ENCODE measurements at places on chromosomes 4 and X.

GRCh38 chrX:29890646-29891200 lies 324.6 kb upstream of the MAGEB2 start:
- no peak for DNase-seq

DNA sequence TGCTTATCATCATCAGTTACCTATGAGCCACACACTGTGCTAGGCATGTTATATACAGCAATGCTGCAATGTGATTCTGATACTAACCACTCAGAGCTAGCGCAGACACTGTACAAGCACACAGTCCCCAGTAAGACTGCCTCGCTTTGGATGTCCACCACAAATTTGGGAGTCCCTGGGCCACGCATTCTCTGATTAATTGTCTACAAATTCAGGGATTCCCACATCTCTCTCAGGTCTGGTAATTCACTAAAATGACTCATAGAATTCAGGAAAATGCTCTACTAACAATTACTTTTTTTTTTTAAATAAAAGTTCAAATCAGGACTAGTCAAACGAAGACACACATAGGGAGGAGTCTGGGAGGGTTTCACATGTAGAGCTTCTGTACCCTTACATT lies 652.1 kb upstream of the AADAT start:
- no peak for DNase-seq

- DNase-seq, result no peak
Measured at GRCh38 chrX:25941087-25941486, 197.1 kb upstream of the MAGEB18 start.

GRCh38 chrX:119150163-119151050 lies 22.8 kb upstream of the KIAA1210 start:
- DNase-seq, result no peak

- no peak for DNase-seq
Measured at GRCh38 chr4:145583191-145584055, 35.8 kb upstream of the MMAA start.

DNA sequence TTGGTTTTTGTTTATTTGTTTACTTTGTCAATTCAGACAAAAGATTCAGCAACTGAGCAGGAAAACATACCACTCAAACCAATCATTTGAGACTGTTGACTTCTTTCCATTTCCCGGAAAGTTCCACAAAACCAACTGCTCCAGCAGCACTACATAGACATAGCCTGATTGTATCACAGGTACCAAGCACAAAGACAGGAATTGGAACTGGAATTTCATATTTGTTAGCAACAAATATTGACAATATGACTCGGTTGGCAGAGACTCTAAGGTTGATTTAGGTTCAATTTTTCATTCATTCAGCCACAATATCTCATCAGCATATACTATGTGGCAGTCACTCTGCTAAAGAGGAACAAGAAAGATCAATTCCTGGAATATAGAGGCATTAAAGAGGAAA lies 364.0 kb downstream of the ZIC3 start:
- no peak for DNase-seq

GRCh38 chr4:95510145-95510544 lies 38.6 kb downstream of the UNC5C start:
- DNase-seq, result no peak

DNA sequence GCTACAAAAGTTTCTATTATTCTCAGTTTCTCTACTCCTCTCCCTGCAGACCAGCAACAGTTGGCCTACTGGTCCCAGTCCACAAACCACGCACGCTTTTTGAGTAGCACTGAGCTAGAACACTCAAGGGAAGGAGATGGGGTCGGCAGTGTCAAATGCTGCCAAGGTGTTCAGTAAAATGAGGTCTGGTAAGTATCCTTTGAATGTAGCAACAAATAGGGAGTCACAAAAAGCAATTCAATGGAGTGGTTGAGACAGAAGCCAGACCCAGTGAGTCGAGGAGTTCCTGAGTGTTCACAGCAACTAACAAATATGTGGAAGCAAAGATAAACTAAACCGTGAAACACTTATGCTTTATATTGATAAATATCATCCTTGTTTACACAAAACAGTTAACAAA lies 355.7 kb downstream of the MID1IP1 start:
- DNase-seq, result no peak

- no peak for DNase-seq
Measured at GRCh38 chrX:37846141-37846540, 1.2 kb downstream of the DYNLT3 start.

- no peak for DNase-seq
Measured at GRCh38 chr4:168540086-168540485, 43.2 kb downstream of the PALLD start.

DNA sequence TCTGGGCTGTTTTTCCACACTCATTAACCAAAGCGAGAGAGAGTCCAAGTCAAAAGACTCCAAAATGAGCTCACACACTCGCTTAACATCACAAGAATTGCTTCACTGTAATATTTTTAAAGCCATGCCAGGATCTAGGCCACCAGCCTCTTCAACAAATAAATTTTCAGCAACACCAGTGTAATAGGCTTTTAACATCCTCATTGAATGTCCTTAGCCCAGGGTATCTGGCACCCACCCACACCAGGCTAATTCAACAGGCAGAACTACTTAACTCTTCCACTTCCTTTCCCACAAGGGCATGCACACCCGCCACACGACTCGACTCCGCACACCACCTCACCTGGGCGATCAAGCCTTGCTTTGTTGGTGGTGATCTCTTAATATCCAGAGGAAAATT lies 34.2 kb downstream of the FAT1 start:
- DNase-seq, result peak; percentile 71

GRCh38 chr4:17317526-17317925 lies 194.4 kb downstream of the QDPR start:
- no peak for DNase-seq

GRCh38 chr4:152149745-152150144 lies 386.1 kb downstream of the FBXW7 start:
- DNase-seq, result no peak

- DNase-seq, result peak; percentile 0
Measured at GRCh38 chr4:86306816-86307215, 53.0 kb downstream of the MAPK10 start.

DNA sequence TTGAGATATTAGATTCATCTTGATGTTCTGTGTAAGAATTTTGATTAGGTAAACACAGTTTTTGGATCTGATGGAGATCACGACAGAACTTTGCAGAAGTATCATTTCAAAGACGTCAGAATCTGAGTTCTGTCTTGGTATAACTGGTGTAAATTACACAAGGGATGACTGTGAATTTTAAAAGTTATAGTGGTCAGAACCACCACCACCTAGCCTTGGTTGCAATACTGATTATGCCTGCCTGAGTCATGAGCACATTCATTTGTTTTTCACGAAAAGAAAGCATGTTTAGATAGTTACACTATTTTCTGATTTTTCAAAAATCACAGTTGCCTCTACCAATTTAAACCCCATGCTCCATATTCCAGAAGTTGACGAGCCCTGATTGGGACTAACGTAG lies 54.8 kb downstream of the ZFX start:
- no peak for DNase-seq

DNA sequence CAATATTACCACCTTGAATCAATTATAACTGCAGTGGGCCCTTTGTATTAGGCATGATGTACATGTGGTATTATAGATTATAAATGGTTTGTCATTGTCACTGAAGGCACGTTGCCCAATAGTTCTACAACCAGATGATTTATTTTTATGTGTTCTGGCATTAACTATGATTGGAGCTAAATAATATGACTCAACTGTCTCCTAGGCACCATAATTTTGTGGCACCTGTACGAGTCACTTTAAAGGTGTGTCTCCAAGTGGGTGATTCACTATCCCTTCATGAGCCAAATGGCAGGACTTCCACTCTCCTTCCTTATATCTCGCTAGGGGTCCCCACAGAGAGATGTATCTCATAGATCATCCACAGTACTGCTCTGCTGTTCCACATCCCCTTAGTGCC lies 6.1 kb upstream of the SMPX start:
- DNase-seq, result no peak

GRCh38 chr4:56657818-56658217 lies 23.3 kb downstream of the HOPX start:
- DNase-seq, result no peak

DNA sequence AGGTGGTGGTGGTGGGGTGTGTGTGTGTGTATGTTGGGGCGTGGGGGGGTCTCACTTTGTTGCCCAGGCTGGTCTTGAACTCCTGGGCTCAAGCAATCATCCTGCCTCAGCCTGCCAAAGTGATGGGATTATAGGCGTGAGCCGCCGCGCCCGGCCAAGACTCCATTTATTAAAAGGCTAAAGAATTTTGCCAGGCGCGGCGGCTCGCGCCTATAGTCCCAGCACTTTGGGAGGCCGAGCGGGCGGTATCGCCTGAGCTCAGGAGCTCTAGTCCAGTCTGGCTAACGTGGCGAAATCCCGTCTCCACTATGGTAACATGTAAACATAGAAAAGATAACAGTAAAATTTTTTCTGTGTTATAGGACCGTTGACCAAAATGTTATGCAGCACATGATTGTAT lies 3.7 kb upstream of the UBA1 start:
- no peak for DNase-seq

DNA sequence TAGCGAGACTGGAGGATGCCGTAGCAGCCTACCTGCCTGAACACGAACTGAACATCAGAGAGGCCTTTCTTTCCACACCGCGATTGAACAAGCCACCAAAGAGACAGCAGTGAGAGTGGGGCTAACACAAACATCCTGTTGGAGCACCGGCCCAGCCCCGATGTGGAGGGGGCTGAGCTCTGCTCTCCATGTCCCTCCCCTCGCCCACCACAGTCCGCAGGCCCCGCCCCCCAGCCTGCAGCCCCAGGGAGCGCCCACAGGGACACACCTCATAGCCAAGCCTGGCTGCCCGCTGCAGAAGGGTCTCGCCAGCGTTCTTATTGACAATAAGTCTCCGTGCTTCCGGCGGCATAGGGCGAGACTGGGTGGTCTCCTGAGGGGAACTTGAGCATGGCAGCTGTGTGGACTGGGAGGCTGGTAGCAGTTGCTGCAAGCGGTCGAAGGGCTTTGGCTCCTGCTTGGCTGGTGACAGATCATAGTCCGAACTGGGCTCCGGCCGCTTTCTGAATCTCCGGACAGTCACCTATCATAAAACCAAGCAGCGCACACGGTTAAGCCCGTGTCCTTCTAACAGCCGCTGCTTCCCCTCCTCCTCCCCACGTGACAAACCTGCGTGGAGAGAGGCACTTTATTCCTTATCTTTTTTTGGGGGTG lies 35.8 kb downstream of the BCOR start:
- DNase-seq, result no peak

DNA sequence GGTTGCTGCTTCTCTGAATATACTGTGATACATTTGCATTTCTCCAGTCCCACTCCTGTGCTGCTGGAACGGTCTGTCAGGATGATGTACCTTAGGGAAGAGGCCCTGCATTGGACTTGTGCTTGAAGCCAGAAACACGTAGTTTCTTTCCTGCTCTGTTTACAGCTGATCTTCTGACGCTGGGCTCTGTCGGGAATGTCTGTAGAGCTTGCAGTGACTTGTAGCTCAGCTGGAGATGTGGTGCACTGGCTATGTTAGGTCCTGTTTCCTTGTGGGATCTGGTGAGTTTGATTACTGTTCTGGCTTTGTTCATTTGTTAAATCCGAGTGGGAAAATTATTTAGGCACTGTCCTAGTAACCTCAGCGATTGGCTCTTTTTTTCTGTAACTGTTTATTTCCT lies 137.2 kb upstream of the WDR1 start:
- DNase-seq, result no peak

GRCh38 chr4:1547131-1547855 lies 136.8 kb downstream of the FAM53A start:
- DNase-seq, result no peak

DNA sequence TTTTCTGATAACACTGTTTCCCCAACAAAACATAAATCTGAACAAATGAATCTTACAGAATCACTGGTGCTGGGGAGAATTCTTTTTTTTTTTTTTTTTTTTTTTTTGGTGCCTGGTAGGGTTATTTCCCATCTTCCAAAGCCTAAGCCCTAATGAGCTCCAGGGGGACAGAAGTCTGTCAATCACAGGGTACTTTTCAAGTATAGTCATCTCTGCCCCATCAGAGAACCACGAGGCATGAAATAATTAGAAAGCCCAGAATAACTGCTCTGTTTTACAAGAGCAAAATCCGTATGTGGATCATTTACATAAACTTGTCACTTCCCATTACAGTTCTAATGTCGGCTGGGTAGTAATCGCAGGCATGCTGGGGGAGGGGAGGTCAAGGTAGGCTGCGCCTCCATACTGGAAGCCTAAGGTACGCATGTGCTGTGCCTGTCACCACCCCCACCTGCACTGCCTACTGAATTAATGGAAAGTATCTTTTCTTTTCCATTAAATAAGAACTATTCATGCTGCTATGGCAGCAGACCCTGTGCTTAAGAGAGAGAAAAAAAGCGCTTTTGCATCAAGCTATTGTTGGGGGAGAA lies 164.7 kb upstream of the LEF1 start:
- DNase-seq, result no peak

DNA sequence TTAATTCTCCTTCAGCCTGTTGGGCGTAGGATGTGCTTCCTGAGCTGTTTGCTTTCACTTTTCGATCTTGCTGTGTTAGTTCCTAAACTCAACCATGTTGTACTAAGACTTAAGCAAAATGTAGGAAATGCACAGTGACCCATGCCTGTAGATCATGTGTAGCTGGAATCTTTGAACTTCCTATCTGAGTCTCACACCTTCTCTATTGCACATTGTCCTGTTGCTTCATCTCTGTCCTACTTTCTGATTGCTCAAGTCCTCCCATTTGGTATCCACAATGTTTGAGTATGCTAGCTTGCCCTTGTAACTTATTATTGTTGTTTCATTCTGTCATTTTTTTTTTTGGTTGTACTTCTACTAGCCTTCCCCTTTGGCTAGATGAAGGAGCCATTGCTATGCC lies 239.6 kb downstream of the PPP1R2C start:
- no peak for DNase-seq

DNA sequence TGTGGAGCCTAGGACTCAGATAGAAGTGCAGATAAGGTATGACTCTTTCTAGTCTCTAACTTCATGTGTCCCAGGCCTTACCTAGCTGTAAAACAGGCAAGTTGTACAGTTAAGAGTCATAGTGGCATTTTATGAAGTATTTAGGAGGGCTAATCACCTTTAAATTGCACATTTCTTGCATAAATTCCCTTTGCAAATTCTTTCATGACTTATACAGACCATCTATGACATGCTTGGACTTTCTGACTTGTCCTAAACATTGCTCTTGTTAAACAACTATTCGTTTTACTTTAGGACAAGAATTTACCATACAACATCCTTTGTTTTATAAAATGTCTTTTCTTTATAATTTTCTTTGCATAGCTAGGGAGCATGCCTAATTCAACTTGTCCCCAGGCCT lies 7.8 kb upstream of the RRAGB start:
- DNase-seq, result no peak

GRCh38 chr4:139227729-139228404 lies 50.8 kb upstream of the ELF2 start:
- no peak for DNase-seq

GRCh38 chr4:137635601-137636000 lies 103.3 kb upstream of the PCDH18 start:
- no peak for DNase-seq

DNA sequence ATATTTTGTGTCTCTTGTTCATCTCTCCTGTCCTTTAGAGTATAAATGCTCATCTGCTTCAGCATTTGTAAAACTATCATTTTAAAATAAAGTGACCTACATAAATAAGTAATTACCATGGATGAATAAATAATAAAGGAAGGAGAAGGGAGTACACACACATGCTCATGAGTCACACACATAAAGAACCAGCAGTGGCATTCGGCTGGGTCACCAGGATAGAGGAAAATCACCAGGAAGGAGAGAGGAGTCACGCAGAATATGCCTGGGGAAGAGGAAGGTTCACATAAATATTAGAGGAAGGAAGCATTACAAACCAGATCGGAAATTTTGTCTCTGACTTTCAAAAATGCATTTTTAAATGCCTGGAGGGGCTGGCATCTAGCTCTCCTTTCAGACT lies 38.5 kb upstream of the MED14 start:
- no peak for DNase-seq

GRCh38 chr4:165926307-165926706 lies 53.3 kb downstream of the TLL1 start:
- no peak for DNase-seq

Measured in NCI-H1092 (cell line).